Tongue (tissue), 3 donors: ENCODE measurements at places on chromosomes 12 and 14.
A peak's percentile ranks its signal among the peaks of the same experiment; 100 is the strongest.

DNA sequence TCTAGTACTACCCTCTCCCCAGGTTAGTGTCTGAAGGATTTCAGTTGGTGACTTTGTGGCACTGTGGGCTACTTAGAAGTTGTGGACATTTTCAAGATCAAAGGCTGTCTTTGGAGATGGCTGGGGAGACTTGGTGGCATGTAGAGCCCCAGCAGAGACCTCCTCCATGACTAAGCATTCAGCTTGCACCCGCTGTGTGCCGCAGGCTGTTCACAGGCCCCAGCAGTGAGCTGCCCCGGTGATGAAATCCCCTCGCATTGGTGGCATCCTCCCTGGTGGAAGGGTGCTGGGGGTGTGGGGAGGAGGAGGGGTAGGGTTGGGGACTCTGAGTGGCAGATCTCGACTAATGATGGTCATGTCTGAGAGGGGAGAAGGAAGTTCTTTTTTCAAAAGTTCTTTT lies 173.9 kb downstream of the TSPAN9 start:
- DNase-seq, result no peak

DNA sequence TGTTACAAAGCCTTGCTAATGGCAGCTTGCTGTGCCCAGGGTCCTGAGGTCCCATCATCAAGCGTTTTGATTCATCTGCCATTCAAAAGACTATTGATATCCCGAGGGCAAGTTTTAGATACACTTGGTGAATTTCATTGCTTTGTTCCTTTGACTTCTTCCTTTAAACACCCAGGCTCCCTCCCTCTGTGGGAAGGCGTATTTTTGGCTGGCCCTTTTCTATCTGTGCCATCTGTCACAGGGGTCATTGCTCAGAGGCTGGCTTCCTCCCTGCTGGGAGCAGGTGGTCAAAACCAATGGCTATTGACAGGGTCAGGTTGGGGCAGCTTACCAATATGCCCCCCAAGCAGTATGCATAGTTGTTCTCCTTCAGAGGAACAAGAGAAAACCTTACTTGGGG lies 40.0 kb downstream of the SCN8A start:
- DNase-seq, result no peak

DNA sequence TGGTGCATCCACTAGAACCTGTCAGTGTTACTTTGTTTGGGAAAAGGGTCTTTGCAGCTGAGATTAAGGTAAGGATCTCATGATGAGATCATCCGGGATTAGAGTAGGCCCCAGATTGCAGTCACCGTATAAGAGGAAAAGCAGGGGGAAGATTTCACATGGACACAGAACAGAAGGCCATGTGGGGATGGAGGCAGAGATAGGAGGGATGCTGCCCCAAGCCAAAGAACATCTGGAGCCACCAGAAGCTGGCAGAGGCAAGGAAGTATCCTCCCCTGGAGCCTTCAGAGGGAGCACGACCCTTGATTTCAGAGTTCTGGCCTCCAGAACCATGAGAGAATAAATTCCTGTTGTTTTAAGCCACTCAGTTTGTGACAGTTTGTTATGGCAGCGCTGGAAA lies 39.6 kb downstream of the CMKLR1 start:
- DNase-seq, result no peak

- DNase-seq, result no peak
Measured at GRCh38 chr12:104155711-104156555, 17.9 kb upstream of the NFYB start.

DNA sequence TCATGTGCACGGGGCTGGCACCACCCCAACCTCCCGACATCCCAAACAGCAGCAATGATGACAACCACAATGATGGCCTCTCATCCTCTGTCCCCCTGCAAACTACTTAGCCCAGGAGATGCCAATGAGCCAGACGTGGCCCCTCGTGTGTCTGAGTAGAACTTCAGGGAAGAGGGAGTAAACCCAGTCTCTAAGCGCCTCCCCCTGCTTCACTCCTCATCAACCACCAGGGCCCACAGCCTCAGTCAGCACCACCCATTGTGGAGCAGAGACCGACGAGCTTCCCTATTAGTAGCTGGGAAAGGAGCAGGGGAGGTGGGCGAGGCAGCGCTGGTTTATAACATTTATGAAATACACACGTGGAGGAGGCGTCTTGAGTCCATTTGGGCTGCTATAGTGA lies 182.7 kb upstream of the SFSWAP start:
- no peak for DNase-seq

DNA sequence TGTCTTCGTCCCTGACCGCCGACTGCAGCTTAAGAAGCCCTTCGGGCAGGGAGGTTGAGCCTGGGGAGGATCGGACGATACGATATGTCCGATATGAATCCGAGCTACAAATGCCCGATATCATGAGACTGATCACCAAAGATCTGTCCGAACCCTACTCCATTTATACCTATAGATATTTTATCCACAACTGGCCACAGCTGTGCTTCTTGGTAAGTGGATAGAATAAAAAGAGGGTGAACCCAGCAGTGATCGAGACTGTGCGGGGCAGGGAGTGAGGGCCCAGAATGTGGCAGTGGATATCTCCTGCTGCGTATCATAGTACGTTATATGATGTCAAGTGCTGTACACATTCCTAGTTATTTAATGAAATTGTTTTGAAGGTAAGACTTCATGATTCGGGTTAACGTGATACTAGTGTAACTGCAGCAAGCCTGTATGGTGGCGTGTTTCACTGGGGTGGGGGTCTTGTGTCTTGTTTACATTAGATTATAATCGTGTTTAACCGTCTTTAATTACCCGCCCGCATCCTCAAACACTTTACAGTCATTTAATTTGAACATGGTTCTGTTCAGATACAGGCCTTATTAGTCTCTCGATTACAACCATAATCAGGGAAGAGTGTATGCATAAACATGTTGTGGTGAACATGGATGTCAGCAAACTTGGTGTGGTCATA lies 1.3 kb downstream of the NAA30 start:
- DNase-seq, result no peak

- DNase-seq, result no peak
Measured at GRCh38 chr14:90440021-90440451, 43.2 kb downstream of the CALM1 start.

DNA sequence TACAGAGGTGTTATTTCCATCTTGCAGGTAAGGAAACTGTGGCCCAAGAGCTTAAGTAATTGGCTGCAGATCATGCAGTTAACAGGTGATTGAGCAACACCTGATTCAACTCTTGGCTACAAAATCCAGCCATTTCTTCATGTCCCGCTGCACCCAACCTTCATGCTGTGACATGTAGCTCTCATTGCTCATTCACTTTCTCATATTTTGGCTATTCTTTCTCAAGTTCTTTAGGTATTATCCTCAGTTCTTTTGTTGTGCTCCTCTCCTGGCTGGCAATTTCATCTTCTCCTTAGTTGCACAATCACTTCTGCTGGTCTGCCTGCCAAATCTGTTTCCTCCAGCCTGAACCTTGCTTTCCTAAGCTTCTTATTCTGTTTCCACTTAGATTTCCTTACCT lies 300.8 kb downstream of the SSPN start:
- no peak for DNase-seq

GRCh38 chr12:18468246-18469075 lies 207.1 kb downstream of the PIK3C2G start:
- no peak for DNase-seq

- no peak for DNase-seq
Measured at GRCh38 chr14:94239406-94239805, 53.7 kb downstream of the SERPINA10 start.

GRCh38 chr14:68819260-68819691 lies 26.4 kb upstream of the ZFP36L1 start:
- DNase-seq, result peak; percentile 66

DNA sequence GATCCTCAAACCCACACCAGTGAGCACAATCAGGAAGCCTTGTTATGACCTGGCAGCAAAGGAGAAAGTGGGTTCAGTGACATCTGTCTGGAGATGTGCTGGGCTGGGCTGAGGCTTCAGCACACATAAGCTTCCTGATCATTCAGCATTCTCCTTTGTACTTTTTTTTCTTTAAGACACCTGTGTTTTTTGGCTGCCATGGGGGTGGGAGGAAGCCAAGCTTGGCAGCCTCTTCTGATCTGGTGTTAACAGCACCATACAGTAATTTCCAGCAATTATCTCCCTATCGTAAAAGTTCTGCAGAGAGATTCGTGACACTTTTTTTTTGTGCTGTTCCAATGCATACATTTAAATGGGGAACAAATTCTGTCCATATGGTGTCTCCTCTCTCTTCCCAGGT lies 38.9 kb upstream of the RASSF3 start:
- peak; percentile 70 for DNase-seq

- no peak for DNase-seq
Measured at GRCh38 chr14:34365309-34365915, 96.6 kb downstream of the SPTSSA start.

DNA sequence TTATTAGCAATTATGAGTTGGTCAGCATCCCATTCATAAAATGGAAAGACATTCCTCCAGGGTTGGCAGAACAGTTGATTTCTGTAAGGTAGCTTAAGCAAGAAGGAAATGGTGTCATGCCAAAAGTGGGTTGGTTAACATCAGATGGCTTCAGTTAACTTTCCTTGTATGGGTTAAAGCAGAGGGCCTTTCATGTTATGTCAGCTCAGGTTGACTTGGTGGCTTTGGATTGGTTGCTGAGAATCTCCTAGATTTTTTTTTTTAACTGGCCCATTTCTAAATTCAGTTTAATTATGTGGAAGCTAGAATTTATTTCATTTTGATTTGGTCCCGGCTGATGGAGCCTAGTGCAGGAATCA lies 87.8 kb downstream of the BBS10 start:
- no peak for DNase-seq

DNA sequence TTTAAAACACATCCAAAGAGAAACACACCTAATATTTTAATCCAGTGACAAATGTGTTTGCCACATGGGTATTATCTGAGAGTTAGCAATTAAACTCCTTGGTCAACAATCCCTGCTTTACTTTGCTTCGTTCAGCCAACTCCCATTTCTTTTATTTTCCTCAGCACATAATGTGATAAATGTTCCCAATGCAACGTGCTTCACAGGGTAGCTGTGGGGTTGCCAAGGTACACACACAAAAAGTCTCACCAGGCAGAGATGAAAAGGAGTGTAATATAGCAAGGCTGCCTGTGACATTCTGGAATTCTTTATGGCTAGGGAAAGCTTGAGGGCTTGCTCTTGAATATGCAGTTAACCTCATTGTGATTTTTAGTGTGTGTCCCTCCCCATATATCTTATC lies 208.0 kb upstream of the DIO2 start:
- DNase-seq, result peak; percentile 46

DNA sequence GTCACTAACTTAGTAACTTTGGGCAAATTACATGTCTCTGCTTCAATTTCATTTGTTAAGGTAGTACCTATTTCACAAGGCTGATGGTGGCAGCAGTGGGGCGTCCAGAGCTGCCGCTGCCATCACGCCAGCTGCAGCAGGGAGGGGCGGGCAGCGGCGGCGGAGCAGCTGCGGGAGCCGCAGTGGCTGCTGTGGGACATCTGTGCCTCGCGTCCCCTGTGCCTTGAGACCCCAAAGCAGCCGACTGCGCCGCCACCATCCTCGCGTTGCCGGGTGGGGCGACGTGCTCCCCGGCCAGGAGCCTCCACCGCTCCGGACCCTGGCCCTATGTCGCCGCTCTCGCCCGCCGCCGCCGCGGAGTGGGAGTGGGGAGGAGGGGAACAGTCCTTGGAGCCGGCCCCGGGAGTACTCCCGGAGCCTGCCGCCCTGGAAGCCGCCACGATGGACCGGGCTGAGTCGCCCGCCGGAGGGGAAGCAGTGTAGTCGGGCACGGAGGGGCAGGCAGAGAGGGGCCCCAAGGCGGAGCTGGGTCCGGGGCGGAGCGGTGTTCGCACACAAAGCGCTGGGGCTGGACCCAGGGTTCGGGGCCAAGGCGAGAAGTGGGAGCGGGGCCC lies 51.4 kb downstream of the A2M start:
- DNase-seq, result peak; percentile 88

DNA sequence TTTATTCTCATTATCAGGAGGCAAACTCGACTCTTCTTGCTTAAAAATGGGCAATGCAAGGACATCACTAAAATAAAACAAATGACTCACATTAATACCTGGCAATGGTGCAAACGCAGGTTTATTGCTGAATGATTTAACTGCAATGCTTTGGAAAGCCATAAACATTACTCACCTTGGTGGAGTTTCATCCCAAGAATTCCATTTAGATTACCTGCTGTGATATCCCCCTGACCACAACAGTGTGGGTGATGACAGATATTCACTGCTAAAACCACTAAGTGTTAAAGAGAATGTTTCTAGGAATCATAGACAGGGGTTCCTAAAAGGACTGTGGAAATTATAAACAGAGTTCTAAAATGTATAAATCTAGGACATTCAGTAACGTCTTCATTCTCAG lies 35.3 kb upstream of the CSRNP2 start:
- DNase-seq, result no peak

GRCh38 chr12:56998981-56999380 lies 7.4 kb downstream of the ZBTB39 start:
- no peak for DNase-seq

- DNase-seq, result no peak
Measured at GRCh38 chr14:68247274-68247673, 427.7 kb downstream of the RAD51B start.

- no peak for DNase-seq
Measured at GRCh38 chr12:40569626-40570179, 122.5 kb upstream of the CNTN1 start.

DNA sequence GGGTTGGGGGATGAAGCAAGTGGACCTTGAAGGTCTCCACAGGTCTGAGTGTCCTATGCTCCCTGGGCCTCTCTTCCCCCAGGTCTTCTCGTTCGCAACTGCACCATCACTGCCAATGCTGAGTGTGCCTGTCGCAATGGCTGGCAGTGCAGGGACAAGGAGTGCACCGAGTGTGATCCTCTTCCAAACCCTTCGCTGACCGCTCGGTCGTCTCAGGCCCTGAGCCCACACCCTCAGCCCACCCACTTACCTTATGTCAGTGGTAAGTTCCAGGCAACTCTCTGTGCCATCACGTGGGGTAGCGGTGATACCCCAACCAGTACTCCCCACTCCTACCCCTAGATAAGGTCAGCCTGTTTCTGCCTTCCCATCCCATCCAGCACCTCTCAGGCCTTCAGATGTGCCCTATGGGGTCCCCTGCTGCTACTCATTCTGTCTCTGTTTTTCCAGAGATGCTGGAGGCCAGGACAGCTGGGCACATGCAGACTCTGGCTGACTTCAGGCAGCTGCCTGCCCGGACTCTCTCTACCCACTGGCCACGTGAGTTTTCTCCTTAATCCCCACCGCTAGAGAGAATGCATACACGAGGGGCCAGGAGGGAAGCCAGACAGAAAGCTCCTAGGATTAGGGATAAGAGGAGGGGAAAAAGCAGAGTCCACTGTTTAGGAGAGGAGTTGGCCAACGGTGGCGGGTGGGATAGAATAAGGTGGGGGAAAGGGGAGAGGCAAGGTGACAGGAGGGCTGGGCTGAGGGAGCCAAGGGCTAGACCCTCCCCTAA lies 1.6 kb upstream of the TAPBPL start:
- DNase-seq, result peak; percentile 70
